ENCODE measurements at places on chromosomes 11 and 22. TPM values are rescaled to one million over a fixed set of nuclear protein-coding genes. Genes with fewer than 3 reads are reported as not detected.

DNA sequence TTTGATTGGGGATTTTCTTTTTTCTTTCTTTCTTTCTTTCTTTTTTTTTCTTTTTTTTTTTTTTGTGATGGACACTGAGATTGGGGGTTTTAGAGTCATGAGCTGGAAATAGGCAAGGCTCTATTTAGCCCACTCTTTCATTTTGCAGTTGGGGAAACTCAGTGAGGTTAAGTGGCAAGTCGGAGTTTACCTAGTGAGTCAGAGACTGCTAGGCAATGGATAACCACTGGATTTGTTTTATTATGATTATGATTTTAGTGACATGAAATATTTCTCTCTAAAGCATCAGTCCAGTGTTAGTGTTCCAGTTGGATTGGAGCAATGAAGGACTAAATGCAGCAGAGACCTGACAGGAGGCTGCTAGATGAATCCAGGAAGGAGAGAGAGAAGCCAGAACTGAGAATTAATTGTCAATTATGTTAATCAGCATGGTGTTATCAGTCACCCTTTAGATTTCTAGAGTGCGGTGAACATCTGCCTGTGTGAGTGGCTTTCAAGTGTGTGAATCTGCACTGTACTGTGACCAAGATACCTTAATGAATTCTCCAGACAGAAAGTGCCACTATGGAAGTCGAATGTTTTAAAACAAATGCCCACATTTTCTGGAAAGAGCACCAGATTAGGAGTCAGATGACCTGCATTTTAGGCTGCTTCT is 10.9 kb downstream of the BMAL1 start:
- H3K27me3 ChIP-seq: no peaks in the 10 kb centered on the region
- no peak for DNase-seq
- no peaks in the 10 kb centered on the region for H3K4me1 ChIP-seq
- no peak overlapping the region for H3K4me3 ChIP-seq
- H3K36me3 ChIP-seq: no peaks in the 10 kb centered on the region
- H3K27ac ChIP-seq: no peak overlapping the region

GRCh38 chr22:49377306-49377705 is 450.4 kb downstream of the BRD1 start:
- H3K4me1 ChIP-seq: no peaks in the 10 kb centered on the region
- no peaks in the 10 kb centered on the region for H3K36me3 ChIP-seq
- DNase-seq: no peak
- no peaks in the 10 kb centered on the region for H3K27me3 ChIP-seq

EPS8L2 gene
- 35.6 TPM for polyA plus RNA-seq

- H3K27ac ChIP-seq: no peak overlapping the region
- H3K27me3 ChIP-seq: no peaks in the 10 kb centered on the region
- no peak overlapping the region for H3K4me3 ChIP-seq
- H3K4me1 ChIP-seq: peaks cover 8% of the 10 kb centered on the region
- DNase-seq: no peak
Measured at GRCh38 chr11:61914471-61915171, 2.7 kb downstream of the RAB3IL1 start.

GRCh38 chr11:119891055-119891768 is 162.2 kb upstream of the NECTIN1 start:
- peak; percentile 27 for DNase-seq
- no peak overlapping the region for H3K4me3 ChIP-seq
- no peaks in the 10 kb centered on the region for H3K36me3 ChIP-seq
- no peaks in the 10 kb centered on the region for H3K4me1 ChIP-seq
- H3K27me3 ChIP-seq: peaks cover 2% of the 10 kb centered on the region

DNA sequence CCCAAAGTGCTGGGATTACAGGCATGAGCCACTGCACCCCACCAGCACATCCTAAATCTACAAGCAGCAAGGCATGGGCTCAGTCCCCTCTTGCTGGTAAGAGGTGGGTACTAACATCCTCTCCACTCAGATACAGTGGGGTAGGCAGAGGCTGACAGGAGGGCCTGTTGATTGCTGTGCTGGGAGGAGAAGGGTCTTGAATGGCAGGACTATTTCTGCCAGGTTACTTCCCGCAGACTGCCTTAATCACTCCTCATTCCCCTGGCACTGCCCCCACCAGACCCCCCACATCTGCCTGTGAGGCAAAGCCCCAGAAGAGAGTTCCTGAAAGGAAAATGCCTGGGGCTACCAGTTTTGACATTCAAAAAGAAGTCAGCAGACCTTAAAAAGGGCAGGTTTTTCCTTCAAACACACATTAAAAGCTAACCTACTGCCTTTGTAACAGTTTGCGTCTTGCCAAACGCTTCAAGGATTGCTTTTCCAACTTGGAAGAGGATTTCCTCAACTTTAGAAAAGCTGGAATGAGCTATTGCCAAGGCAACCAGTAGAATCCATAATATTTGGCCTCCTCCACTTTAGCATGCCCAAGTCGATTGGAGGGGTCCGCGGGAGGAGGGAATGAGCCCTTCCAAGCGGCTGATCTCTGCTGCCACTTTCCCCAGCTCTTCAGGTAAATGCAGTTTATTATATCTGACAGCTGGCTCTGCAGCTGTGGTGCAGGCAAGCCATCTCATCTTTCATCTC is 62.0 kb downstream of the FDX1 start:
- DNase-seq: peak; percentile 50
- no peak overlapping the region for H3K27ac ChIP-seq
- no peaks in the 10 kb centered on the region for H3K27me3 ChIP-seq
- no peaks in the 10 kb centered on the region for H3K4me1 ChIP-seq
- H3K4me3 ChIP-seq: no peak overlapping the region

DNA sequence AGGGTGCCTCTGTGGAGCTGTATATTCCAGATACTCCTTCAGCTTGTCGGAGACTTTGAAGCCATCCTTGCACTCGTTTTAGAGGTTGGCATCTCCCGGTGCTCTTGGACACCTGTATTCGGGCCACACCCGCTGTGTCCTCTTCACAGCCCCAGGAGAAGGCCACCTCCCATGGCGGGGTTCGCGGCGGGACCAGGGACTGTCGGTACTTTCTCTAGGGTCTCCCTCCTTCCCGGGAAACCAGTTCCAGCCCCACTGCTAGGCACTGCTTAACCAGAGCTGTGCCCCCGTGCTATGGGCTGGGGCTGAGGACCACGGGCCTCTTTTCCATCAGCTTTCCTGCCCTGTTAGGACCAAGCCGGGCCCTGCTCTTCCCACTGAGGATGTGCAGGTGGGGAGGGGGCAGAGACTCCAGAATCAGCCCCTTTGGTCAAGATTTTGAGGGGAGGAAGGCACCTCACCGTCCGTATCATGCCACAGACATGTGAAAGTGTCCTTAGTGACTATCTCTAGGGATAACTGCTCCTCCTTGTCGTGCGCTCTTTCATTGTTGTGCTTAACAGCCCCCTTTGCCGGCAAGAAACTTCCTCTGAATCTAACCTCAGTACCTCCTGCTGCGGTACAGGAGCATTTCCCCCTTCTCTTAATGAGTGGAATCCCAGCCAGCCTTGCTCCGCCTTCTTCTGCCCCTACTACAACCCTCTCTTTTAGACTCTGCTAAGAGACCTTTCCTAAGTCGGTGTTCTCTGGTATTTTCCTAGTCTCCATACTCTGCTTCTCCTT is 1.2 kb upstream of the B3GAT1 start:
- H3K4me3 ChIP-seq: no peak overlapping the region
- no peak for DNase-seq
- H3K27ac ChIP-seq: no peak overlapping the region
- peaks cover 6% of the 10 kb centered on the region for H3K4me1 ChIP-seq
- H3K36me3 ChIP-seq: no peaks in the 10 kb centered on the region
- H3K27me3 ChIP-seq: peaks cover 4% of the 10 kb centered on the region

TENM4 gene
- polyA plus RNA-seq: 1.4 TPM

DNA sequence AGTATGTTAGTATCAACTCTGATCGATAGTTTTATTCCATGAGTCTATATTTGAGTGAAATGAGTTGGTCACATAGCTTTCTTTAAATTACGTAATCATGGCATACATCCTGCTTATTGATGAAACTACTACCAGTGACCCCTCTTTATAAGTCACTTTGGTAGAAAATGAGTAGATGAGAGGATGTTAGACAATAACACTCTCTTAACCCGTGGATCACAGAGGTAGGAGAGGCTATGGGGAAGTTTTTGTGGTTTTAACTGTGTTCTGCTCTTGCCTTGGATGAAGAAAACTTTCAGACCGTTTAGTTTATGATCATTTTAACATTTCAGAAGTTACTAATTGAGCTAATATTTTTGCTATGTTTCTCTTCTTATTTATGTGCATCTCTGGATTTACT is 34.0 kb downstream of the TBCEL start:
- H3K27me3 ChIP-seq: no peaks in the 10 kb centered on the region
- no peaks in the 10 kb centered on the region for H3K4me1 ChIP-seq
- peaks cover 50% of the 10 kb centered on the region for H3K36me3 ChIP-seq
- H3K27ac ChIP-seq: no peak overlapping the region
- DNase-seq: no peak

APOL6 gene
- polyA plus RNA-seq: 13.6 TPM

- H3K4me1 ChIP-seq: peaks cover 21% of the 10 kb centered on the region
- no peaks in the 10 kb centered on the region for H3K36me3 ChIP-seq
- no peak overlapping the region for H3K4me3 ChIP-seq
Measured at GRCh38 chr22:29886596-29886995, 3.6 kb downstream of the MTMR3 start.

GRCh38 chr22:50221410-50222300 is 20.8 kb downstream of the SELENOO start:
- H3K4me1 ChIP-seq: no peaks in the 10 kb centered on the region
- no peak for DNase-seq
- no peaks in the 10 kb centered on the region for H3K27me3 ChIP-seq
- no peak overlapping the region for H3K27ac ChIP-seq
- H3K36me3 ChIP-seq: peaks cover 15% of the 10 kb centered on the region
- H3K4me3 ChIP-seq: no peak overlapping the region

UPK3A gene
- polyA plus RNA-seq: 0.55 TPM

- no peak overlapping the region for H3K4me3 ChIP-seq
- DNase-seq: no peak
- no peaks in the 10 kb centered on the region for H3K36me3 ChIP-seq
- no peaks in the 10 kb centered on the region for H3K27me3 ChIP-seq
- H3K4me1 ChIP-seq: peaks cover 45% of the 10 kb centered on the region
Measured at GRCh38 chr11:12695873-12696272, 21.7 kb downstream of the TEAD1 start.

- H3K27ac ChIP-seq: no peak overlapping the region
- H3K27me3 ChIP-seq: no peaks in the 10 kb centered on the region
- no peak overlapping the region for H3K4me3 ChIP-seq
- H3K36me3 ChIP-seq: no peaks in the 10 kb centered on the region
- DNase-seq: no peak
- H3K4me1 ChIP-seq: no peaks in the 10 kb centered on the region
Measured at GRCh38 chr11:76808171-76808570, 25.0 kb downstream of the TSKU start.

All from lung (tissue), 17 donors.